HCEC 1CT (cell line): ENCODE measurements at places on chromosomes 6 and 20.

- no peak for DNase-seq
Measured at GRCh38 chr6:26330859-26331217, 34.2 kb upstream of the BTN3A2 start.

DNA sequence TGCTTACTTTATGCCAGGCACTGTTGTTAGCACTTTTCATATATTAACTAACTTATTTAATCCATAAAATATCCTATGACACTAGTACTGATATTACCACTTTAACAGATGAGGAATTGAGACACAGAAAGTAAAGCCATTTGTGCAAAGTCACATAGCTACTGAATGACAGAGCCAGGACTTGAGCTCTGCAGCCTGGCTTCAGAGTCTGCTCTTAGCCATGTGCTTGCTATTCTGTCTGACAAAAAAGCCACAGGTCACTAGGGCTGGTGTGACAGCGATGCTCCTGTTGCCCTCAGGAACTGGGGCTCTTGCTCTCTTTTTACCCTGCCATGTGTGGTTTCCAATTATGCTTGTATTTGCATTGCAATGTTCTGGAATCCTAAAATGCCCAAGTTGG, 44.7 kb upstream of the RNF8 start:
- no peak for DNase-seq

GRCh38 chr6:100260584-100260983, 204.1 kb downstream of the SIM1 start:
- peak; percentile 6 for DNase-seq

DNA sequence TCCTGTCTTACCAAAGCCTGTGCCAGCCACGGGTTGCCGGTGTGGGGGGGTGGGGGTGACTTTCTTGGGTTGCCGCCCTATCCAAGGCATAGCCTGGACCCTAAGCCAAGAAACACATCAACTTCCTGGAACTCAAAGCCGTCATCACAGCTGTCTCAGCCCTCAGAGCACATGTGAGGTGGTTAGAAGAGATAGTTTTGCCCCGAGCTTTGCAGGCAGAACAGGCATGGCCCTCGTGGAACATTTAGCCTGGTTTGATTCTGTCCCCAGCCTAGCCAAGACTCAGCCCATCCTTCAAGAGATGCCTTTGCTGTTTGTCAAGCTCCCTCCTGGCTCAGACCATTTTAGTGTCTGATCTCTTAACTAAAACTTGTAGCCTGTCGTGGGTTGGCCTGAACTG, 64.9 kb downstream of the RREB1 start:
- DNase-seq, result no peak

DNA sequence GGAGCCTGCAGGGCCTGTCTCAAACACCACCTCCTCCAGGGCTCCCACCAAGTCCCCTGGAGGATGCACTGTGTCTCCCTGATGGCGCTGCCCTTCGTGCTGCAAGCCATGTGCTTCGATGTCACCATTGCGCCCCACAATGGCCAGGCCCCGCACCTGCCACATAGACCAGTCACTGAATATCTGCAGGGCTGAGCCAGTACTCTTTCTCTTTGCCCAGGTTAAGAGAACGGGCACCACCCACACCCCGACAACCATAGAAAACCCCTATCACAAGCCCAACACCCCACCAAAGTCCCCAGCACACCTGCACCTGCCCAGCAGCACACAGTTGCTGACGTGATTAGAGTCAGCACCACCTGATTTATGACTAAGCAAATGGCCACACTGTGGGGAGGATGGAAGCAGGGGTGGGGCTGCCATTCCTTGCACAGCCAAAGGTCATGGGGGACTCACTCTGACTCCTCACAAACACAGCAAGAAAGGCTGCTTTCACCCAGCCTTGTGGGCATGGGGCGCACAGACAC, 104.3 kb downstream of the SLC23A2 start:
- DNase-seq, result no peak

DNA sequence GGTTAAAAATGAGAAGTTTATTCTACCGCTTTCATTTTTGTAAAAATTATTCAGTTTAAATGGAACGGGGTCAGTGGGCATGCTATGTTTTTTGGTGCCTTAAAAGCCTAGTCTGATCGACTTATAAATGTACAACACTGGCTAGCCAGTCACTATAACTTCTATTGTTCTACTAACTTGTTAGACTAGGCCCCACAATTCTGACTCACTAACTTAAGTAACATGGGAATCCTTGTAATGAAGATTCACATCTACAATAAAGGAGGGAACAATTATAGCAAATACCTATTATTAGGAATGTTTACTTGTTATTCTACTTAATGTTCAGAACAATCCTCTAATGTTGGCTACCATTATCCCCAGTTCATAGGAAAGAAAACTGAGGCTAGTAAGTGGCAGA, 28.5 kb downstream of the REPS1 start:
- no peak for DNase-seq

- no peak for DNase-seq
Measured at GRCh38 chr6:74117113-74117512, 421.1 kb downstream of the CD109 start.

- DNase-seq, result no peak
Measured at GRCh38 chr6:129597023-129597713, 112.8 kb downstream of the ARHGAP18 start.
